Pons (tissue), 1 donor: ENCODE measurements at places on chromosomes 2 and 18.

DNA sequence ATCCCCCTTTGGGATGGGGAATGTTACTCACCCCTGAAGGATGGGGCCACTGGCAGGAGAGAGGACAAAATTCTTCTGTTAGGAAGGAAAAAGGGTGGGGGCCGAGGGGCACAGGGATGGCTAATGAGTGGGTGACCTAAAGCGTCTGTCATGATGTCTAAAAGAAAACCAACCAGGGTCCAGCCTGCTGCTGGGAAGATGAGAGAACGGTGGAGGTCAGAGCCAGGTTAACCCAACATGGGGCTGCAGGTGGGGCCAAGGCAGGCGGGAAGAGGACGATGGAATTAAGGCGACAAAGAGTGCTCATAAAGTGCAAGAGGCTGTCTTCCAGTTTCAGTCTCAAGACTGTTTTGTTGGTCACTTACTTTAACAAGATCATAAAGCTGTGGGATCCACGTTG lies 90.2 kb downstream of the SMIM21 start:
- no peak for DNase-seq

DNA sequence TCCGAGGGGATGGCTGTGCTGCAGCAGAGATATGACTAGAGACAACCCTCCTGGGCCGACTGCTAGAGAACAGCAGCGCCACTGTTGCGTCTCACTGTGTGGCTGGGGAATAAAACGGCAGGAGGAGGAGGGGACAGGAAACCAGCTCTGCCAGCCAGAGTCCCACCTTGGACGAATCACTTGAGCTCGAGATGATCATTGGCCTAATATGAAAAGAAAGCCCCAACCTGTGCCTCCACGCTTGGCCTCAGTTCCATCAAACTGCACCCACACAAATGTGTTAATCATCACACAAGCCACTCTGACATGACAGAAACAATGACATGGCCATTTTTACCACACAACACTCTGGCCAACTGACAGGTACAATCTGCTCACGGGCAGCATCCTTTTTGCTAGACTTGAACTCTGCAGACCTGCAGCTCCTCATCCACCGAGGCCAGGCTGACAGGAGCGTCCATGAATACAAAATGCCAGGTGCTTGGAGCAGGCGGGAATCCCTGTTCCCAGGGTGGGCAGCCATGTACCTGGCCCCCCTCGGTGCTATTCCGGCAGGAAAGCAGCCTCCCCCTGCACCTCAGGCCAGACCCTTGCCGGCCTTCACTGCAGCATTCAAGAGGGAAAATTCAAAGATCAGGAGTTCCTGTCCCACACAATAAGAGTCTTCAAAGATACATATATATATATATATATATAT lies 52.3 kb downstream of the PARD6G start:
- DNase-seq: no peak

GRCh38 chr2:25358249-25358815 lies 16.6 kb upstream of the DNMT3A start:
- DNase-seq: no peak

DNA sequence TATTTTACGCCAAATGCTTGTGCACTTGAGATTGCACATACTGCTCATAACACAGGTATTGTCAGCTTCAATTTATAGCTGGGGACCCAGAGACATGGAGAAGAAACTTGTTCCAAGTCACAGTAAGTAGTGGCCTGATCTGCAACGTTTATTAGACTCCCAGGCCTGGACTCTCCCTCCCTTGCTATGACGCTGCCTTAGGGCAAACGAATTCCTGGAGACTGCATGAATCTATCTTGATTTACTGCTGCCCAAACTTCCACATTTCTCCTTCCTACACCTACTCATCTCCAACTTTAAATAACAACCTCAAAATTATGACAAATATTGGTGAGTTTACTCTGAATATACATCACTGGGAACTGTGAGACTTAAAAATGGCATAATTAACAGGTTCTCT lies 145.1 kb upstream of the CCDC195 start:
- DNase-seq: no peak

GRCh38 chr2:191857259-191857805 lies 10.4 kb upstream of the CAVIN2 start:
- DNase-seq: no peak

DNA sequence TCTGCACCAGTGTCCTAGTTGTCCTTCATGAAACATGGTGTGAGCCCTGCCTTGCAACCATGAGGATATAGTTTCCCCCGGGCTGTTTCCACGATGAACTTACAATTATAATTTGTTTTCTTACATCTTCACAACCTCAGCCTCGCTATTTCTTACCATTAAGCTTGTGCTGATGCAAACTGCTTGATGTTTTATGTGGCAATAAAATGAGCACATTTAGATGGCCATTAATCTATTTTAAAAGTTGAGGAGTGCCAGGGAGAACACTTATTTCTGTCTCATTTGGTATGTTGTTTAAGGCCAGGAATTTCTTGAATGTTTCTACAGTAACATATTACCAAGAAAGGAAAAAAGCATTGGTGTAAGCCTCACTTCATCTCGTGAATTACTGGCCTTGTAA lies 214.5 kb upstream of the SLC8A1 start:
- no peak for DNase-seq

DNA sequence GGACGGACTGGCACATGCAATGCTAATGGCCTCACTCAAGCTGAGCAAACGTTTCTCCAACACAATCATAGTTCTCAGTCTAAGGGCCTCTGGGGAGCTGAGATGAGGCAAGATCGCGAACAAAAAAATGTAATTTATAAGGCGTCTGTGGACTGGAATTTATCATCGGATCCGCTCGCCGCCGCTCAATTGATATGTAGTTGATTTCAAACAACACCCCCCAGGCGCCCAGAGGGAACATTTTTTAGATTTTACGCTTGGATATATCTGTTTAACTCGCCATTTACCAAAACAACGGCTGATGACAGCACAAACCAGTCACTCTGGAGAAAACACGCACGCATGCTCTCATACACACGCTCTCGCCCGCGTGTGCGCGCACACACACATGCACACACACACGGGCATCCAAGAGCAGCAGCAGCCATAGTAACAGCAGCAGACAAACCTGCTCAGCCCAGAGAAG lies 335.8 kb downstream of the SMAD2 start:
- peak; percentile 8 for DNase-seq

- DNase-seq: no peak
These were observed 22.2 kb upstream of the MSTN start for GRCh38 chr2:190084704-190085103.

GRCh38 chr2:126542247-126542646 lies 113.7 kb upstream of the GYPC start:
- no peak for DNase-seq
